GM23248 (cell line): ENCODE measurements at places on chromosomes 7 and 10.

DNA sequence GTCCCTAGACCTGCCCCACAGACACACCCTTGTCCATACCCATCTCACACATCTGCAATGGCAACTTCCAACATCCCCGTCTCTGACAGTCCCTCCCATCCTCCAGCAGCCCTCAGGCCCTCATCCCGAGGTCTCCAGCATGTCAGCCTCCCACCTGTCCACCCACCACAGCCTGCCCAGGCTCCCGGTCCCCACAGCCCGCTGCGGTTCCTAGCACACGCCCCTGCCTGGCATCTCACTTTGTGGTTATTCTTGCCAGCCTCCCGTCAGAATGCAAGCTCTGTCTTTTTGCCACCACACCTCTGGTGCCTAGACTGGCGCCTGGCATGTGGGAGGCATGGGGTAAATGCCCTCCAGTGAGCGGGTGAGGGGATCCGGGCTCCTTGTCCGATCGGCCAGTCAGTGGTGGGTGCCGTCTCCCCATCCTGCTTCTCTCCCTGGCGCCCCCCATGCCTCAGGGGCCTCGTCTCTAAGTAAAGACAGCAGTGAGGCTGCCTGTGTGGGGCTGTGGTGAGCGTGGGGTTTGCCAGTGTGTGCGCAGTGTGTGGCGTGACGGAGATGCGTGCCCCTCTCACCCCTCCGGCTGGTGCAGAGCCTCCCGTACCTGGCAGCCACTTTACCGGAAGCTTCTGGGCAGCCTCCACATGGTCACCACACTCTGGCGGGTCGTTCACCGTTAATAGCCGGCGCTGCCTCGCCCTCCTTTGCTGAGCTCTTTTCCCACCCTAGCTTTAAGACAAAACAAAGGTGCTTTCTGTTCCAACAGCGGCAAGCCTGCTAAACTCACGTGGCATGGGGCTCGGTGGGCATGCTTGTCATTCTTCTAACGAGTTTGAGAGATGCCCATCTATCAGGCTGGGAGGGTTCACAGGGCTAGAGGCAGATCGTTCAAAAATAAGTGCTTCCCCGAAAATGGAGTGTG is 28.5 kb upstream of the TTYH3 start:
- DNase-seq = no peak

DNA sequence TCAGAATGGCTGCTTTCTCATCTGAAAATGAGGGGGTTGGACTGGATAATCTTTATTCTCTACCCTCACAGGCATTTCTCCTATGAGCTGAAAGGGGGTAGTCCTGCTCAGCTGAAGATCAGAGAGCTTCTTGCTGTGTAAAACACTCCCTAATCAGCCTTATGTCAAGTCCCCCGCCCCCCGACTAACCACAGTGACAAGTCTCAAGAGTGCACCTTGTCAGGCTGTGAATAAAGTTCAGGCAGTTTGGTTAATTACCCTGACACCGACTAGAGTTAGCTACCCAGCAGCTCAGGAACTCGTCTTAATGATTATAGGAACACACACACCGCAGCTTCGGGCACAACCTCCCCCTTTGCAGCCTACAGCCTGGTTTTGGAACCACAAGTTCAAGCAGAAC is 513.7 kb downstream of the RPS24 start:
- DNase-seq = no peak

DNA sequence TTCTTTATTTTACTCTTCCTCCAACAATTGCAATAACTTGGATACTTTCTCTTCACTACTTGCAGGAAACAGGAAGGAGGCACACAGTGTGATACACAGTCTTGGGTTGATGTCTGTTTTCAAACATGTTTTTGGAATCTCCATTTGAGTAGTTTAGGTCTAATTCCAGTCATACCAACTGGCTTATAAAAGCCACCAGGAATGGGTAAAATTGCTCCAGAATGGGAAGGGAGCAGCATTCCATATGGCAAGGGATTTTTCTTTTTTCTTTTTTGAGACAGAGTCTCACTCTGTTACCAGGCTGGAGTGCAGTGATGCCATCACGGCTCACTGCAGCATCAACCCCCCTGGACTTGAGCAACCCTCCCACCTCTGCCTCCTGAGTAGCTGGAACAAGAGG is 545.1 kb upstream of the GALNT17 start:
- peak; percentile 39 for DNase-seq

GRCh38 chr10:31340343-31340742 is 21.3 kb downstream of the ZEB1 start:
- no peak for DNase-seq

GRCh38 chr10:11615396-11615795 is 3.9 kb upstream of the USP6NL start:
- no peak for DNase-seq

DNA sequence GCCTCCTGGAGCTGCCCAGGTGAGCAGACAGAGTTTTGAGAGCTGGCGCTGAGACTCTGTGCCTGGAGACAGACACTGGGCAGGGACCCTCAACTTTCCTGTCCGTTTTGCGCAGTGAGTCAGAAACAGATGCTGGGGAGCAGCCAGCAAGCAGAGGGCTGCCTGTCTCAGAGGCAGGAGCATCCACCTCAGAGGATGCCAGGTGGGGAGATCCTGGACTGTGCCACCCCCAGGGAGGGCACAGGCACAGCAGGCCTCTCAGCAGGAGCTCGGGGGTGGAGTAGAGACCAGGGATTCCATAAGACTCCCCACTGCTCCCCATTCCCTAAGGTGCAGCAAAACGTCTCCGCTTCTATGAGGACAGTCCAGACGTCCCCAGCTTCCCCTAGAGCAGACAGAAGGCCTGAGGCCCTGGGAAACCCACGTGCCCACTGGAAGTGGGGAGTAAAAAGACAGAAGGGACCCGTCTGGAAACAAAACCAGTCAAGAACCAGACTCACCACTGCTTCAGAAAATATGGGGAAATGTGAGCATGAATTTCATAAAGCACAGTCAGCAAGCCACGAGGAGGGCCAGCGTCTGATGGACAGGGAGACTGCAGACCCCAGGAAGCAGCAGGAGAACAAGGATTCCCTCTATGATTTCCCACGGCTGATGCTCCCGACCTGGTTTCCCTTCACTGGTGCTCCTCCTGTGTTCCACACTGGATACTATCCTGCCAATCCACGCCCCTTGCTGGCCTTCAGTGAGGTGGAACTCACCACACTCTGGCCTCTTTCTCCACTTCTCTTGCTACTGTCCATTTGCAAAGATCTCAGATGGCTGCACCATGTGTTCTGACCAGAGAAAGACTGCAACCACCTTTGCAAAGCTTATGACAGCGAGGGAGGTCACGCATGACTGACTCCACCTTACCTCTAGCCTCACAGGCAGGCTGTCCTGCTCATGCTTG is 151.3 kb upstream of the FAM20C start:
- DNase-seq = no peak

DNA sequence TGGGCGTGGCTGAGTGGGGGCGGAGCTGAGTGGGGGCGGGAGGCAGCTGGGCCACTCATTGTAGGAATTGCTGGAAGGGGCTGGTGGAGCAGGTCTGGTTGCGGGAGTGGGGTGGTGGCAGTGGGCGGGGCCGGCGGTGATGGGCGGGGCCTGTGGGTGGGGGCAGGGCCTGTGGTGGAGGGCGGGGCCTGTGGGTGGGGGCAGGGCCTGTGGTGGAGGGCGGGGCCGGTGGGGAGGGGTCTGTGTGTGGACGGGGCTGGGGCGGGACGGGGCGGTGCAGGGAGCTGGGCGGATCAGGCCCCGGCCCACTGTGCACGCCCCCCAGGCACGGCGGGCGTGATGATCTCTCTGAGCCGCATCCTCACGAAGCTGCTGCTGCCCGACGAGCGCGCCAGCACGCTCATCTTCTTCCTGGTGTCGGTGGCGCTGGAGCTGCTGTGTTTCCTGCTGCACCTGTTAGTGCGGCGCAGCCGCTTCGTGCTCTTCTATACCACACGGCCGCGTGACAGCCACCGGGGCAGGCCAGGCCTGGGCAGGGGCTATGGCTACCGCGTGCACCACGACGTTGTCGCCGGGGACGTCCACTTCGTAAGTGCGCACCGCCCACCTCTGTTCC is 14.0 kb downstream of the SLC29A4 start:
- DNase-seq = peak; percentile 29

DNA sequence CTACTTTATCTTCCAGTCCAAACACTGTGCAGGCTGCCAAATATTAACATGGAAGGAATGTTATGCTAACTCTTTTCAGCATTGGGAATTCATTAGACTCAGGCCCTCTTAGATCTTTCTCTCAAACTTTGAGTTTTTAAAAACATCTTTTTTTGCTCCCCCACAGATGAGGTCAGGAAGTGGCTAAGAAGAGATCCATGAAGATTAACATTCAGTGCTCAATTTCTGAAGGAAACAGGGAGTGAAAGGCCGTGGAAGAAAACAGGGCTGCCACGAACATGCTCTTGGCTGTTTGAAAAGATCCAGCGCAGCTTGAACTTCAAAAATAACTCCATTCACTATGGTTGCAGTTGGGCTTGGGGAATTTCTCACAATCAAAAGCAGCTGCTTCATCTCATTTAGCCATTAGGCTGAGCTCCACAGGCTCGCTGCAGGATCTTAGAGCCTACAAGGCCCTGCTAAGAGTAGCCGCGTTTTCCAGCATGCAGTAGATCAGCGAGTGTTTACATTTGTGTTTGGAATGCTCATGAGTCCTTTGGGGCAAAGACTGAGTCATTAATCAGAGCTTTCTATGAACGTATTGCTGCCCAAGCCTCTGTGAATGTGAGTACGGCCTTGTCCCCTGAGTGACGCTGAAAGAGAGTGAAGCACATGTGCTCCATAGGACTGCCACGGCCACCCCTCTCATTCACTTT is 41.2 kb upstream of the TNS3 start:
- DNase-seq = peak; percentile 92

DNA sequence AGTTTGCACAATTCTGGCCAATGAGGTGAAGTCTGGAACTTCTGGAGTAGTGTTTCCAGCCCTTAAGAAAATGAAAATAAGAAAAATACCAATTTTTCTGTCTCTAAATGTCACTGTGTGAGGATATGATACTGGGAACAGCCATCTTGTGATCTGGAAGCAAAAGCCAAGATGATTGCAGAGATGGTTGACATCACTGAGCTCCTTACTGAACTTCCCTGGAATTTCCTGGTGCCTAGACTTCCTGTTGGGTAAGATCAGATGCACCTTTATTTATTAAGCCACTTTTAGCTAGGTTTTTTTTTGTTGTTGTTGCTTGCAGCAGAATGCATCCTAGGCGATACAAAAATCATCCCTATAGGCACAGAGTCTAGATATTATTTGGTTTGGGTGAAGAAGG is 27.3 kb upstream of the INHBA start:
- no peak for DNase-seq
